Muscle of leg (tissue), 16 donors: ENCODE measurements at places on chromosomes 6 and 20. TPM values are rescaled to one million over a fixed set of nuclear protein-coding genes. Genes with fewer than 3 reads are reported as not detected.
A peak's percentile ranks its signal among the peaks of the same experiment; 100 is the strongest.

DNA sequence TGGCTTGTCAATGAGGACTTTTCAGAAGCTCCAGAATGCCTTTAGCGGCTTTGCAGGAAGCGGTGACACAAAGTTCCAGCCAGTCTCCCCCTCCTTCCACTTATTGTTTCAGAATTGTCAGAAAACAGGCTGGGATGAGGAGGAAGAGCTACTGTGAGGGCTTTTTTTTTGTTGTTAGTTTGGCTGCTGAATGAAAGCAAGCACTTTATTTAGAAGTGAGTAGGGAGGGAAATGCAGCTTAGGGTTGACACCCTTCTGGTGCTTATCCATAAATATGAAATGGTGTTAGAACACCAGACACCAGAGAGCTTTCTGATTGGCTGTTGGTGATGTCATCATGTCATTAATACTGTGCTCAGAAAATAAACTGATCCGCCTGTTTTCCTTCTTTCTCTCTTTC lies 251.5 kb downstream of the SOX4 start:
- no peaks in the 10 kb centered on the region for H3K27me3 ChIP-seq
- no peak overlapping the region for H3K4me3 ChIP-seq
- H3K36me3 ChIP-seq = no peaks in the 10 kb centered on the region
- peak overlapping the region; percentile 70 for H3K27ac ChIP-seq

- DNase-seq = no peak
- H3K4me1 ChIP-seq = peaks cover 16% of the 10 kb centered on the region
- no peaks in the 10 kb centered on the region for H3K27me3 ChIP-seq
- peaks cover 13% of the 10 kb centered on the region for H3K36me3 ChIP-seq
Observed at GRCh38 chr6:148470156-148470555, 127.5 kb downstream of the SASH1 start.

Gene VSX1
- total RNA-seq = not detected

DNA sequence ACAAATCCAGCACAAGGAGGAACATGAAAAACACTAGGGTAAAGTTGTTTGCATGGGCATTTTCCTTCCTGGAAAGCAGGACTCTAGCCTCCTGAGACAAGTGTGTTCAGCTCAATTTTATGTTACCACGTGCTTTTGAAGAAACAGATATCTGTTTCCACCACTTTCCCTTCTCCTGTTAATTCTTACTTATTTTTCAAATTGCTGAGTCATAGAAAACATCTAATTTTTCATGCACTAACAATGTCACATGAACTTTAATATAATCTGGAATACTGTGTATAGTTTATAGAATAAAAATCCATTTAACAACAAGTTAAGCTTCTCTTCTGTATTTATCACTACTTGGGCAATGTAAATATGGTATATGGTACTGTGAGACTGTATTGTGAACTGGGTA lies 174.2 kb downstream of the ISM1 start:
- H3K27ac ChIP-seq = no peak overlapping the region
- H3K4me1 ChIP-seq = no peaks in the 10 kb centered on the region
- H3K27me3 ChIP-seq = no peaks in the 10 kb centered on the region
- no peak overlapping the region for H3K4me3 ChIP-seq
- no peak for DNase-seq

Gene NKAIN4
- 28.5 TPM for total RNA-seq

- H3K27ac ChIP-seq = no peak overlapping the region
- no peak for DNase-seq
- no peak overlapping the region for H3K4me3 ChIP-seq
- H3K36me3 ChIP-seq = no peaks in the 10 kb centered on the region
Observed at GRCh38 chr6:157075549-157076450, 247.5 kb downstream of the TMEM242 start.

DNA sequence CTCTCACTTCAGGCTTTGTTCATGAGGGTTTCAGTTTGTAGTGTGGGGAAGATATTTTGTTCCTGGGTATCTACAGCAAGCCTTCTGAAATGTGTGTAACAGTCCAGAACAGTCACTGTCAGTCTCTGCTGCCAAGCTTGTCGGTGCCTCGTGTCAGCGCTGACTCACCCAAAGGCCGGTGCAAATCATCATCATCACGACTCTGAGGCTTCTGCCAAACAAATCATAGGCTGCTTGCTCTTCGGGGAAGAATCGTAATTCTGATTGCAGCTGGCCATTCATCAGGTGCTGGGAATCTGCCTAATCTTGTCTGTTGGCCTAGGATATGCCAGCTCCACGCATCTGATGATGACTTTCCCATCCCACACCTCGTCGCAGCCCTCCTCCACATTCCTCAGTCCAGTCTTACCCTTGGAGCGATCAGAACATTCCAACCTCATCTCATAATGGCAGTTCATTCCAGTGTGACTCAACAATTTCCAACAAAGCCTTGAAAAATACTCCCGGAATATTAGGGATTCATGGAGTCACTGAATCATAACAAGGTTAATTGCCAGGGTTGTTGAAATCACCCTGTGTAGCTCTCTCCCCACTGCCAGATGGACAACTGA lies 40.9 kb downstream of the ALDH8A1 start:
- H3K27me3 ChIP-seq = no peaks in the 10 kb centered on the region
- H3K4me1 ChIP-seq = peaks cover 2% of the 10 kb centered on the region
- DNase-seq = peak; percentile 94
- no peaks in the 10 kb centered on the region for H3K36me3 ChIP-seq

Gene LIN28B
- 0.04 TPM for total RNA-seq

Gene NNAT
- total RNA-seq = 372 TPM

DNA sequence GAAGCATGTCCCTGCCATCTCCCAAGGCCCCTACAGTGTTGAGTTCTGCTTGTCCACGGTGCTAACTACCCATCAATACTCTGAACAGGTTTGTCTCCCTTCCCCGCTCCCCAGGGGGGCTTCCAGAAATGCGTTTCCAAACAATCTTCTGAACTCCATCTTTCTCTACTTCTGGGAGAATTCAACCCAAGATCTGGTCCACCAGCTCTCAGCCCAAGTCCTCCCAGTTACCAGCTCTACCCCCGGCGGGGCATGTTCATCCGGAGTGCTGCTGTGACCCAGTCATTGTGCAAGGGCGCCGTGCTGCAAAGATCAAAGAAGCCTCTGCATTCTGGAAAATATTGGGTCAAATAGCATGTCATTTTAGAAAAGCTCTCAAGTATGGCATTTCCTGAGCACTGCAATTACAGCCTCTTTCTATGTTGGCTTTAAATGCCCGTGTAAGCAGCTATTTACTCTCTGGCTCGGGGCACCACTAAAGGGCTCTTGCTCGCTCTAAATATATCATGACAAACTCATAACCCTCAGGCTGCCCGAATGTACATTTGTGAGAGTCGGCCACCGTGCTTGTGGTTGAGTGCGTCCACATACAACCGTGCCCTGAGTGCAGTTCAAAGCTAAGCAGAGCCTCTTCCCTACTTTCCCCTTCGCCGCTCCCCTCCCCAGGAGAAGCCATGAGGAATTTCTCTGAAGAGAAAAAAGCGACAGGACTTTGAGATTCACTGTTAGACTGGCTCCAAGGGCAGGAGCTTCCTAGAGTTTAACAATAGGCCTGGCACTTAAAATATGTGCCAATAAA lies 71.6 kb downstream of the BANF2 start:
- peaks cover 2% of the 10 kb centered on the region for H3K27me3 ChIP-seq
- DNase-seq = no peak
- no peak overlapping the region for H3K27ac ChIP-seq
- H3K4me1 ChIP-seq = peaks cover 5% of the 10 kb centered on the region
- H3K4me3 ChIP-seq = no peak overlapping the region
- H3K36me3 ChIP-seq = no peaks in the 10 kb centered on the region

DNA sequence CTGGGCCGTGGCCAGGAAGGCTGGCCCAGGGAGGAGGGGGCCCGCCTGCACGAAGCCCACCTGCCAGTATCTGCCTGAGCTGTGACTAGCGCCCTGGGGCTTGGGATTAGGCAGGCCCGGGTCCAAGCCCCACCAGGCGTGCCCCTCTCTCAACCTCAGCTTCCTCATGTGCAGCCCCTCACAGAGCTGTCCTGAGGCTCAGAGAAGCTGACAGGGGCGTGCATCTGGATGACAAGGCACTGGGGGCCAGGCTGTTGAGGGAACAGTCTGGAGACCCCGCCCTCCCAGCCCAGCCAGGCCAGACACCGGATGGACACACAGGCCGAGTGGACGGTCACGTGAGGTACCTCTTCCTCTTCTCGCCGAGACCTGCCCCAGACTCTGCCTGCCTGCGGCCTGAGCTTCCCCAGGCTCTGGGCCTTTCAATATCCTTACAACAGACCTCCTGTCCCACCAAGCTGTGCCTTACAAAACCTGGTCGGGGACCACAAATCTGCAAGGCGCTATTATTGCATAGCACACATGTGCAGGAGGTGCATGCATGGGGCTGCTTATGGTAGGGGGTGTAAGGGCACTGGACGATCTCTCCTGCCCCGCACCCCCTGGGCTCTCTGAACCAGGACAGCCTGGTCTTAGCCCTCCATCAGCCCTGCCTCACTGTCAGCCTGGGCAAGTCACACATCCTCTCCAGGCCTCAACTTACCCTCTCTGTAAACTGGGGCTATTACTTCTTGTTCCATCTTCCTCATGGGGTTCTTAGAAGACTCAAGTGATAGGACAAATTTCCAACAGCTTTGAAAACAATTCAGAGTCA lies 20.0 kb downstream of the NOL4L start:
- no peak overlapping the region for H3K27ac ChIP-seq
- peaks cover 37% of the 10 kb centered on the region for H3K4me1 ChIP-seq
- H3K4me3 ChIP-seq = no peak overlapping the region
- peak; percentile 58 for DNase-seq
- no peaks in the 10 kb centered on the region for H3K27me3 ChIP-seq
- H3K36me3 ChIP-seq = no peaks in the 10 kb centered on the region
